Activated CD4-positive, alpha-beta T cell treated with anti-CD3 and anti-CD28 coated beads, Interleukin-2, amount 10 ng/mL, durations not matched to agents 24 days and 14 days (primary cell): ENCODE measurements at places on chromosomes 11 and 22. TPM values are rescaled to one million over a fixed set of nuclear protein-coding genes. Genes with fewer than 3 reads are reported as not detected.

TMPRSS13 gene
- 1.2 and 1.5 TPM in 2 replicates for total RNA-seq

GALR3 gene
- not detected in 2 replicates for total RNA-seq

DNA sequence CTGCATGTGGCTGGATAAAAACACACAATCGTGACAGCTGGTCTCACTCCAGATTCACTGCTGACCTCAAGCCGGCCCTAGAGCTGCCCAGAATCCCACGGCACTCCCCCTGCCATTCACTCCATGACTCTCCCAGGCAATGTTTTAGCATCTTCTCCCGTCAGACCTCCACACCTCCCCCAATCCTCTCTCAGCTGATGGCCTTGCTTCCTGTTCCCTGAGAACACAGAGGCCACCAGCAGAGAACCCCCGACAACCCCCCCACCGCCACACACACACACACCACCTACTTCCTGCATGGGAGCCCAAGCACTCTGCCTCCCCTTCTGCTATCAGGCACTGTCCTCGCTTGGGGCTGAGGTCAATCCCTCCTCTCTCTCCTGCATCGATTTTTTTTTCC, 9.3 kb downstream of the TNKS1BP1 start:
- no peaks in the 10 kb centered on the region for H3K27me3 ChIP-seq
- H3K4me3 ChIP-seq, result no peak overlapping the region
- peaks cover 16% of the 10 kb centered on the region for H3K36me3 ChIP-seq

DNA sequence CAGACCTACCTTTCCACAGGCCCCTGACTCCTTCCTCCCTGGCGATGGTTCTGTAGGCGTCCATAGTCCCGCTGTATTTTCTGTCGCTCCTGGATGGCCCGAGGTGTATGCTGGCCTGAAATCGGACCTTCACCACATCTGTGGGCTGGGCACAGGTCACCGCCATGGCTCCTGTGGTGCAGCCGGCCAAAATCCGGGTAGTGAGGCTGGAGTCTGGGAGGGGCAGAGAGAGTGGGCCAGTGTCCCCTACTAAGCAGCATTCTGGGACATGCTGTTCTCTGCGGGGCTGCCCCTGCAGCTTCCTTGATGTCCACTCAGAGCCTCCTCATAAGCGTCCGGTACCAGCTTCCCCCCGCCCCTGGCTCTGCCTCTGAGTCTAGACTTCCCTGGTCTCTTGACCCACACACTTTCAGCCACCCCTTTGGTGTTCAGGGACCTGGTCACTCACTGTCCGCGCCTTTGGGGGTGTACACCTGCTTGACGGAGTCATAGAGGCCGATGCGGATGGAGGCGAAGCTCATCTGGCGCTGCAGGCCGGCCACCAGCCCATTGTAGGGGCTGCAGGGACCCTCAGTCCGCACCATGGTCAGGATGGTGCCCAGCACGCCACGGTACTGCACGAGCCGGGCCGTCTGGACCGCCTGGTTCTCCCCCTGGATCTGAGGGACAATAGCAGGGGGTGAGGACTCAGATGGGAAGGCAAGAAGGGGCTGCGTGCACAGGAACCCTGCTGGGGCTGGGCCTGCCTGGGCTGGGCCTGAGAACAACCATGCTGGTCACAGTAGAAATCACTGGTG, 3.0 kb downstream of the UCP3 start:
- peaks cover 22% of the 10 kb centered on the region for H3K36me3 ChIP-seq
- no peaks in the 10 kb centered on the region for H3K27me3 ChIP-seq
- no peak for DNase-seq

DNA sequence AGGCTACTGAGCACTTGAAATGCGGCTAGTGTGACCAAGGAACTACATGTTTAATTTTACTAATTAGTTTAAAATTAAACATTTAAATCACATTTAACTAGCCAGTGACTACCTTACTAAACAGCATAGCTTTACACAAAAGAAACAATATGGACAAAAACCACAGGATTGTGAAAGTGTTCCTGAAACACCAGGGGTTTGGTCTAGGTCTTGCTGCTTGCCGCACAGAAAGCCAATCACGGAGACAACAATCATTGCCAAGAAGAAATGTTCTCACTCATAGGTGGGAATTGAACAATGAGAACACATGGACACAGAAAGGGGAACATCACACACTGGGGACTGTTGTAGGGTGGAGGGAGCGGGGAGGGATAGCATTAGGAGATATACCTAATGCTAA, 309.5 kb downstream of the C11orf87 start:
- no peak for DNase-seq
- no peaks in the 10 kb centered on the region for H3K4me1 ChIP-seq
- H3K27ac ChIP-seq, result no peak overlapping the region
- H3K27me3 ChIP-seq, result no peaks in the 10 kb centered on the region

DNA sequence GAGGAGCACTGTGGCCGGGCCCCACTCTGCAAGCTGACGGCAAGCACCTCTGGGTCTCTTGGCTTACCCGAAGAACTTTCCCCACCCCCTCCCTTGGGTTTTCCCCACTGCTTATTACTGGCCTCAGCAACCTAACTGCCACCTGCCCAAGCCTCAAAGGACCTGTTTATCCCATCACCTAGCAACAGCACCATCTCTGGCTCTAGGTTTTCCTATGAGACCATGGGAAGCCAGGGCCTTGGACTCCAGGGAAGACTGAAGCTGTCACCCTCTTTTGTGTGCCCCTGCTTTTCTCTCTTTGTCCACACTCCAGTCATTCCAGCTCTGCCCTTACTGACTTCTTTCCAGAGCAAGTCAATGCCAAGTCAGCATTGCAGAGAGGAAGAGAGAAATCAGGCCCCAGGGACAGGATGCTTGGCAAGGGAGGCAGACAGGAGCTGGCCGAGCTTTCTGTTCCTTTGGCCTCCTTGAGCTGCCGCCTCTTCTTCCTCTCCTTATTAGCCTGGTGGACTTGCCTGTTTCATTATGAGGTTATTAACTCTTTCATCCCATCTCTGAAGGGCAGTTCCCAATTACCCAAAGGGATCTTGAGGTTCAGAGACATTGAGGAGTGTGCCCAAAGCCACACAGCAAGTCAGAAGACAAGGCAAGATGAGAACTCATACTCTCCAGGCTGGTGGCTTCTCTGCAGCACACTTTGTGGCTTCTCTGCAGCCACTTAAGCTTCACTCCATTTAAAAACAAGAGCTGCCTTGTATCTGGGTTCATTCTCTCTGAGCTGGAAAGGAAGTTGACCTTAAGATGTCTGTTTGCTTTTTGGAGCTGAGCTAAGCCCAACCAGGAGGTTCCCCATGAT, at the start of gene SMIM35:
TSS of gene SMIM35 (minus strand) at position 51 of the 856 bp plus-strand sequence. CDS start 206 bp downstream, outside the sequence.
- H3K4me1 ChIP-seq, result no peaks in the 10 kb centered on the region
- H3K27ac ChIP-seq, result no peak within 1 kb of the TSS
- no peak for DNase-seq
